ENCODE measurements at places on chromosomes 5 and 9.

DNA sequence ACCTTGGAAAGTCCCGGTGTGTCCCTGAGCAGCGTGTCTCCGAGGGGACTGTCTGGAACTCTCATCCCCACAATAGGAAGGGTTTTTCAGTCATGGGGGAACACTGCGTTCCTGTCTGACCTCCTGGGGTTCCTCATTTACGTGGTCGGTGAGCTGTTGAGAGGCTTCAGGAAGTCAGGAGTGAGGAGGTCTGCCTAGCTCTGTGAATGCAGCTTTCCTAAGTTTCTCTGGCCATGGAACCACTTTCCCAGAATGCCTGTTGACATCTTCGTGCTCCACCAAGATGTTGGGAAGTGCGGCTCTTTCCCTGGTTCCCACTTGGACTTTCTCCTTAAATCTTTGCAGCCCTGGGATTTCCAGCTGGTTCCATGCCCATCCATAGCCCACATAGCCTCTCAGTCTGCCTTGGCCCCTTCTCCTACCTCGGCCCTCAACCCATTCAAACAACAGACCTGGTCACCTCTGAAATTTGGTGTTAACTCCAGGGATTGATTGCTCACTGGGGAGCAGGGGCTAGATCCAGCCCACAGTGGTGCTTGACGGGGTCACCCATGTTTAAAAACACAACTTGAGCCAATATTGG lies 27.2 kb downstream of the PSAT1 start:
- H3K36me3 ChIP-seq = no peaks in the 10 kb centered on the region
- no peak for ATAC-seq
- H3K27me3 ChIP-seq = no peaks in the 10 kb centered on the region
- H3K4me1 ChIP-seq = peaks cover 16% of the 10 kb centered on the region

- no peak for ATAC-seq
- H3K4me3 ChIP-seq = no peak overlapping the region
- H3K36me3 ChIP-seq = no peaks in the 10 kb centered on the region
- no peak overlapping the region for H3K27ac ChIP-seq
Observed at GRCh38 chr5:157172403-157172802, 6.3 kb upstream of the GARIN3 start.

- no peak overlapping the region for H3K4me3 ChIP-seq
- H3K27me3 ChIP-seq = no peaks in the 10 kb centered on the region
- H3K36me3 ChIP-seq = no peaks in the 10 kb centered on the region
- no peaks in the 10 kb centered on the region for H3K4me1 ChIP-seq
Observed at GRCh38 chr5:61425918-61426317, 93.9 kb downstream of the ZSWIM6 start.

DNA sequence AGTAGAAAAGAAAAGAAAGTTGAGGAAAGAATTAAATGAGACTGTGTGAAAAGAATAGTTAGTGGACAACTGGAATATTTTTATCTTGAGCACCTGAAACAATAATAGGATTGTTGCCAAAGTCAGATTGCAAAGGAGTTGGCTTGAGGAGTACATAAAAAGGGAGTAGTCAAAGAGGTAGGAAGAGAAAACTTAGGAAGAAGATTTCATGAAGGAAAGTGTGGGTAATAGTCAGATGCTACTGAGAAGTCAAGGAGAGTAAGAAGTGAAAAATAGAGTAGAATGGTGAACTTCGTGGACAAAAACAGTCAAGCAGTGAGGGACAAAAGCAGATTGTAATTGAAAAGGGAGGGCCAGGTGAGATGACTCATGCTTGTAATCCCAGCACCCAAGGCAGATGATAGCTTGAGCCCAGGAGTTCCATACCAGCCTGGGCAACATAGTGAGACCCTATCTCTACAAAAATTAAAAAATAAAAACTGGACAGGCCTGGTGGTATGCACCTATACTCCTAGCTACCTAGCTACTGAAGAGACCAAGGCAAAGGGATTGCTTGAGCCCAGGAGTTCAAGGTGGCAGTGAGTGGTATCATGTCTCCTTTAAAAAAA lies 178.9 kb downstream of the NIPBL start:
- no peaks in the 10 kb centered on the region for H3K4me1 ChIP-seq
- H3K36me3 ChIP-seq = peaks cover 94% of the 10 kb centered on the region
- H3K27ac ChIP-seq = no peak overlapping the region

DNA sequence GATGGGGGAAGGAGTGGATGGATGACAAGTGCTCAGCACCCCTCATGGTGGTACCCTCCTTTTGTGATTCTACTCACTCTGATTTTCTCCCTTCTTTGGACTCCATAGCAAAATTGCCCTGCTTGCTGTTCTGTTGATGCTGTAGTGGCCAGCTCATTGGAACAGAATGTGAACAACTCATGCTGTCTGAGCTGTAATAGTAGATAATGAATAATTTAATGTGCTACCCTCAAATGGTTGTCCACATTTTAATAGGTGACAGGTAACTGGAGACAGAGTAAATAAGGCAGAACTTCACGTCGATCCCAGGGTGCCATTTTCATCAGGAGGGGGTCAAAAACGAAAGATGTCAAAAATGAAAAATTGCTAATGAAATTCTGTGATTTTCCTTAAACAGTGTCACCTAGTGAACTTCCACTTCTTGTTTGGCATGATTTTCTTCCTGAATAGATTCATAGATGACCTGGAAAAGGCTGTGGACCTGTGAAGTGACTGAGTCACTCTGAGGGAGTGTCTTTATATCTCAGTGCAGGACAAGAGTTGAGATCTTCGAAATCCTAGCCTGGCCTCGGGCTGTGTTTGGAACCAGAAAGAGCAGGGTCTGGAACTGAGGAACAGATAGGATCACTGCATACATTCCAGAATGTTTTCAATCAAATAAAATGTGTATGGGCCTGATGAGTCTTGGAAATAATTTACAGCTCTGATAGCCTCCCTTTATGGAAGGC lies 270.2 kb downstream of the PSAT1 start:
- no peak overlapping the region for H3K4me3 ChIP-seq
- no peaks in the 10 kb centered on the region for H3K4me1 ChIP-seq
- H3K27ac ChIP-seq = no peak overlapping the region
- no peaks in the 10 kb centered on the region for H3K27me3 ChIP-seq
- ATAC-seq = no peak
- H3K36me3 ChIP-seq = no peaks in the 10 kb centered on the region

- H3K4me1 ChIP-seq = peaks cover 46% of the 10 kb centered on the region
- H3K27ac ChIP-seq = no peak overlapping the region
- ATAC-seq = no peak
- H3K36me3 ChIP-seq = no peaks in the 10 kb centered on the region
- no peak overlapping the region for H3K4me3 ChIP-seq
Observed at GRCh38 chr5:1498623-1499416, 24.9 kb downstream of the LPCAT1 start.

- no peaks in the 10 kb centered on the region for H3K4me1 ChIP-seq
- H3K27me3 ChIP-seq = no peaks in the 10 kb centered on the region
- H3K36me3 ChIP-seq = peaks cover 22% of the 10 kb centered on the region
Observed at GRCh38 chr5:172958331-172959046, 735 bp upstream of the RPL26L1 start.

- no peaks in the 10 kb centered on the region for H3K4me1 ChIP-seq
- no peaks in the 10 kb centered on the region for H3K36me3 ChIP-seq
- H3K27ac ChIP-seq = no peak overlapping the region
Observed at GRCh38 chr5:42572313-42572712, 149.1 kb downstream of the GHR start.

- H3K4me3 ChIP-seq = no peak overlapping the region
- H3K36me3 ChIP-seq = no peaks in the 10 kb centered on the region
- ATAC-seq = no peak
- no peak overlapping the region for H3K27ac ChIP-seq
- peaks cover 87% of the 10 kb centered on the region for H3K4me1 ChIP-seq
Observed at GRCh38 chr9:91917436-91917835, 32.6 kb downstream of the ROR2 start.

DNA sequence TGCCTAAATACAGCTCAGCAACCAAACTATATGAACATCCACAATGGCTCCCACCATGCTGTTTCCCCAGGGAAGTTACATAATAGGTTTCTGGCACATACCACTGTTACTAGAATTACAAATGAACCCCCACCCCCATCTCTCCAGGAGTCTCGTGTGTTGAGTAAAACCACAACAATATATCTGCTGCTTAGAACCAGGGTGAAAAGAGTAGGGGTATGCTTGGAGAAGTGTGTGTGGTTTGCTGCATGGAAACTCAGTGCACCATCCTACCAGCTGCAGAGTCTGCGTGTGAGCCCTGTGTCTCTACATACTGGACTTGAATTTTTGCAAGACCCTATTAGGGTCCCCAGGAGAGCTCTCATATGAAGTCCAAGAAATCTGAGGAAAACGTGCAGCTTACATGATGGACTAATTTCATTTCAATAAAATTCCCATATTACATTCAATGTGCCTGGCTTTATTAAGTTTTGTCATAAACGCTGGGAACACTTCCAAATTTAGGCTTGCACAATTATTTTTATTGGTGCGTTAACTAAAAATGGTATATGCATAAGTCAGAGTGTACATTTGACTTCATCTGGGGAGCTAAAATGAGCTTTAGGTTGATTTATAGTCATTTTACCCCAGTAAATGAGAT lies 104.5 kb upstream of the NFIB start:
- H3K36me3 ChIP-seq = no peaks in the 10 kb centered on the region
- H3K27ac ChIP-seq = no peak overlapping the region
- H3K27me3 ChIP-seq = no peaks in the 10 kb centered on the region
- no peaks in the 10 kb centered on the region for H3K4me1 ChIP-seq
- no peak overlapping the region for H3K4me3 ChIP-seq
- ATAC-seq = no peak

GRCh38 chr5:123089914-123090660 lies 1.0 kb downstream of the PRDM6 start:
- H3K36me3 ChIP-seq = no peaks in the 10 kb centered on the region
- H3K4me1 ChIP-seq = peaks cover 14% of the 10 kb centered on the region
- peak; percentile 58 for ATAC-seq
- peak overlapping the region; percentile 61 for H3K4me3 ChIP-seq
- H3K27ac ChIP-seq = peak overlapping the region; percentile 67

GRCh38 chr9:21078702-21079101 lies 960 bp upstream of the IFNB1 start:
- H3K27ac ChIP-seq = no peak overlapping the region
- no peaks in the 10 kb centered on the region for H3K27me3 ChIP-seq
- no peak for ATAC-seq
- no peaks in the 10 kb centered on the region for H3K4me1 ChIP-seq
- H3K36me3 ChIP-seq = no peaks in the 10 kb centered on the region

DNA sequence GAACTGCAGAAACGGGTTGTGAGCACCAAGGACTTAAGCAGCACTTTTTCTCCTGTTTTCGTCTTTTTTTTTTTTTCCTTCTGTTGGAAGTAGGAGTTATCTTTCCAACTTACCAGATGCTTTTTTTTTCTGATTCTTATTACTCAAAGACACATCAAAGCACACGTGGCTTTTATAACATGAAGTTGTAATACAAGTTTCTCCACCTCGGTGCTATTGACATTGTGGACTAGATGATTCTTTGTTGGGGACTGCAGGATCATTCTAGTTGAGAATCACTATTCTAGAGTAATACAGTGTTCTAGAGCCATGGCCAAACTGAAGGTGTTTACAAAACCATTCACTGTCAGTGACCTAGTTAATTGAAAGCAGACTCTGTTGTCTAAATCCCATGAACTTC lies 51.5 kb downstream of the MYO10 start:
- H3K27ac ChIP-seq = no peak overlapping the region
- ATAC-seq = no peak
- H3K4me1 ChIP-seq = no peaks in the 10 kb centered on the region
- no peak overlapping the region for H3K4me3 ChIP-seq
- no peaks in the 10 kb centered on the region for H3K27me3 ChIP-seq
- H3K36me3 ChIP-seq = no peaks in the 10 kb centered on the region

- peaks cover 16% of the 10 kb centered on the region for H3K27me3 ChIP-seq
- H3K36me3 ChIP-seq = no peaks in the 10 kb centered on the region
- no peaks in the 10 kb centered on the region for H3K4me1 ChIP-seq
- no peak for ATAC-seq
- H3K27ac ChIP-seq = no peak overlapping the region
Observed at GRCh38 chr9:131329241-131329641, 39.7 kb downstream of the PLPP7 start.

DNA sequence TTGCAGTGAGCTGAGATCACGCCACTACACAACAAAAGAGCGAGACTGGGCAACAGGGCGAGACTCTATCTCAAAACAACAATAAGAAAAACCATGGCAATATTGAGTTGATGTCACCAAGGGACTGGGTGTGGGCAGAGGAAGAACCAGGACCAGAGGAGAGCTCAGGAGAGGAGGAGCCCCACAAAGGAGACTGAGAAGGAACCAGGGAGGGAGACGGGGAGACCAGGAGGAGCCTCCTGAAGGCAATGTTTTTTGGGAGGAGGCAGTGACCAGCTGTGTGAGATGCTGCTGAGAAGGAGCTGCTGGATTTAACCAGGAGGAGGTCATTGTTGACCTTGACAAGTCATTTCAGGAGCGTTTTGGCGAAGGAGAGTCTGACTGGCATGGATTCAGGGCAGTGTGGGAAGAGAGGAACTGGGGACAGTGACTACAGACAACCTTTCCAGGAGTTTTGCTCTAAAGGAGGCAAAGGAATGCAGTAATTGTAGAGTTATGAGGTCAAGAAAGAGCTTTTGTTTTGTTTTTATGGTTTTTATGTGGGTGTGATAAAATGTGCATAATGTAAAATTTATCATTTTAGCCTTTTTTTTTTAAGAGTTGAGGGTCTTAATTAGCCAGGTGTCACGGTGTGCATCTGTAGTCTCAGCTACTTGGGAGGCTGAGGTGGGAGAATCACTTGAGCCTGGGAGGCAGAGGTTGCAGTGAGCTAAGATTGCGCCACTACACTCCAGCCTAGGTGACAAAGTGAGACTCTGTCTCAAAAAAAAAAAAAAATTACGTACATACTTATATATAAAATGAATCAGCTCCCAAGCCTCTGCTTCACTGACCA lies 17.9 kb downstream of the TRUB2 start:
- no peak overlapping the region for H3K4me3 ChIP-seq
- no peaks in the 10 kb centered on the region for H3K27me3 ChIP-seq

- H3K36me3 ChIP-seq = no peaks in the 10 kb centered on the region
- no peak overlapping the region for H3K4me3 ChIP-seq
- no peaks in the 10 kb centered on the region for H3K27me3 ChIP-seq
- no peaks in the 10 kb centered on the region for H3K4me1 ChIP-seq
- no peak for ATAC-seq
Observed at GRCh38 chr5:159339460-159339859, 9.2 kb upstream of the IL12B start.

DNA sequence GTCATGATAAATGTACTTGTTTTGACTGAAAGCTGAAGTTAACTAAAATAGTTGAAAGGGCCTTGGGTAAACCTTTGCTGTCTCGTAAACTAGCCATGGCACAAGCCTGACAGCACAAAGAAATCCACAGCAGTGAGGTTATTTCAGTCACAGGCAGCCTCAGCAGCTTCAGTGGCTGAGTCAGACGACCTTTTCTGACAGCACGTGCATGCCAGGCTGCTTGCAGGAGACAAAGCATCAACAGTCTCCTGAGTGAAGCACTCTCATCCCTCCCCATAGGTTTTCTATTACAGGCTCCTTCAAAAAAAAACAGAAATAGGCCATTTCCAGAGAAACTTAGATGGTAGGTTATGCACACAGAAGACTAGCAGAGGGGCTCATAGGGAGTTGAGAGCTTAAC lies 34.6 kb downstream of the OXCT1 start:
- peaks cover 27% of the 10 kb centered on the region for H3K4me1 ChIP-seq
- no peaks in the 10 kb centered on the region for H3K27me3 ChIP-seq
- H3K36me3 ChIP-seq = peaks cover 52% of the 10 kb centered on the region
- peak; percentile 78 for ATAC-seq
- H3K4me3 ChIP-seq = no peak overlapping the region
